ENCODE measurements at places on chromosomes 11 and 22.

- DNase-seq: no peak
Measured at GRCh38 chr11:74479732-74480123, 12.4 kb upstream of the KCNE3 start.

DNA sequence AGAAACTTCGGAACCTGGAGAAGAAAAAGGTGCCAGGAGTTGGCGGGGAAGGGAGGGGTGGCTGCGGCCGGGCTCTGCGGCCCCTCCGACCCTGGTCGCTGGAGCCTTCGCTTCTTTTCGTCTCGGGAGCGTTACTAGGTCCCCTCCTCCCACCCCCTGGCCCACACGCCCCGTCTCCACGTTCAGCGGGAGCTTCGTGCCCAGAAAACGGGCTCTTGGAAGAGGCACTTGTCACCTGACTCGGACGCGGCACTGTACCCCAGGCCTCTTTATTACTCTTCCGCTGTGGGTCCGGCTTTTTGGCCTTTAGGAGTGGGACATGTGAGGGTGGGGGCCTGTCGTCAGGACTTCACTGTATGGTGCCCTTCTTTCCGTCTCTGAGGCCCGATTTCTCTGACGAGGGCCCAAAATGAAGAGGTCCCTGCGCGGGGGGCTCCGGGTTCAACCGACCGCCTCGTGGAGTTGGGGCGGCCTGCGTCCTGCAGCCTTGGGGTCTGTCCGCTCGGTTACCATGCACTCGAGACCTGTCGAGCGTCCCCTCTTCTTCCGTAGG lies 1.2 kb downstream of the CAPRIN1 start:
- DNase-seq: no peak

DNA sequence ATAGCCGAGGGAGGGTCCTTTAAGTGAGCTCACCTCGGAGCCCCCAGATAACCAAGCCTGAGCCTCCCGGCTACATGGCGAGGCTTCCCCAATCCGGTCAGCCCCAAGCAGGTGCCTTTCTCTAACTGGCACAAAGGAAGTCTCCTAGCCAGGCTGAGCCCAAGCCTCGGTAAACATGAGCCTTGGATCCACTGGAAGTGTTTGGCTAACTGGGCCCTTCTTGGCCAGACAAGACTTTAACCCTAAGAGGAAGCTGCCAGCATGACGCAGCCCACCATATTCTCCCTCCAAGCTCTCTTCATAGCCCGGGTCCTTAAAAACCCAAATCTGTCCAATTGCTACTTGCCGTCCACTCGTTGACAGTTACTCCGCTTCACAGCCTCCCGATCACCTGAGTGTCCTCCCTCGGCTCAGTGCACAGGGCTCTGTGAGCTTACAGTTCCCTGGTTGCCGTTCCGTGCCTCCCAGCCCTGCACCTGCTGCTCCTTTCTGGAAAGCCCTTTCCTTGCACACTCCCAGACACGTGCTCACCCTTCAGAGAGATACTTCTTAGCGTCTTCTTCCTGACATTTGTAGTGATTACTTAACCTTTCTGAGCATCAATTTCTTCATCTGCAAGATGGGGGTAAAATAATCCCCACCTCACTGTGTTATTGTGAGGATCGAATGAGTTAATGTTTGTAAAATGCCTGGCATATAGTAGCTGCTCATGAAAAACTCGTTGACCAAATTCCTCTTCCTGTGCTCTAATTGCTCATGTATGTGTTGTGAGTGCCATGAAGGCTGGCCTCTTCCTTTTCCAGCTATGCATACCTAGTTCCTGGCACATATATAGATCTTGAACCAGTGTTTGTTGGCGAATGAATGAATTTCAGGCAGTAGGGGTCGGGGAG lies 25.6 kb downstream of the TXN2 start:
- peak; percentile 21 for DNase-seq

DNA sequence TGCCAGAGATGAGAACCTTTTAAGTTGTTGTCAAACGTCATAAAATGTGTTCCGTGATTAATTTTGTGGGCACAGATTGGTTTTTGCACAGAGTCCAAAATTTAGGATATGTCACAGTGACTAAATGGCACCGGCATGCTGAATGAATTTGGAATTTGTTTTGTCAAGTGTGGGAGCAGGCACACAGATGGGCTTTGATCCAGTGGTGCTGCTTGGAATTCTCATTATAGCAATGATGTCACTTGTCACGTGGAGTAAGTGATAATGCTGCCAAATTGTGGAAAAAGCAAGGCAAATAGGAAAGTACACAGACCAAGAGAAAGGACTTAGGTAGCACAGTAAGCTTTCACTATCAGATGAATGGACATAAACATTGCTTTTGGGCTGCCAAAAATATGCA lies 8.0 kb upstream of the LIN7C start:
- DNase-seq: peak; percentile 88

DNA sequence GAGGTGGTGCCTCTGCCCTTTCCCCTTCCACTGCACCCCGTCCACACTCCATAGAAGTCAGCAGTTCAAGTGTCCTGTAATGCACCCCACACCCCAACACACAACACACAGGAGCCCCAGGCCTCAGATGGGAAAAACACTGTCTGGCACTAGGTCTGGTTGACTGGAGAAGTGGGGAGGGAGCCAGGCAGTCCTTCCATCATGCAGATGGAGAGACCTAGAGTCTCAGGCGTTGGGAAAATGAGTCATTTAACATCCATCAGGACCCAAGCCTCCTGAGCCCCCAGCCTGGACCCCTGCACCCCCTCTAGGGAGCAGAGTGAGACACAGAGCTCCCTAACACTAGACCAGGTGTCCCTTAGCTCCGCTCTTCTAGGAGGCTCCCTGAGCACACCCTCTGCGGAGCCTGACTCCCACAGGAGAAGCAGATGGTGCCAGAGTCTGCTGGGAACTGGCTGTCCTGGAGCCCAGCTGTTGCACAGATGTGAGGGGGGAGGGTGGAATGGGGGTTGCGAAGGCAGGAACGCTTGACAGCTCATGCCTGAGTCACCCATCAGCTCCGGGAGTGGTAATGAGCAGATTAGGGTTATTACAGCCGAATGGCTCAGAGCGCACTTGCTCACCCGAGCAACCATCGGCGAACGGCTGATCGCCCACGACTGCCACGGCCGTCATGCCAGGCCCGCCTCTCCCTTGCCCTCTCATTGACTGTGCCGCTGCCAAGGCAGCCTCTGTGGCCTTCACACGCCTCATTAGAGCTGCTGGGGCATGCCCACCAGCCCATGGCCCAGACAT lies 22.1 kb upstream of the SYT7 start:
- no peak for DNase-seq

- peak; percentile 95 for DNase-seq
Measured at GRCh38 chr11:6473451-6474412, at the start of gene TRIM3. TRIM3 (minus strand) TSS chr11:6473941; CDS start chr11:6465695, 8,246 bp downstream.

DNA sequence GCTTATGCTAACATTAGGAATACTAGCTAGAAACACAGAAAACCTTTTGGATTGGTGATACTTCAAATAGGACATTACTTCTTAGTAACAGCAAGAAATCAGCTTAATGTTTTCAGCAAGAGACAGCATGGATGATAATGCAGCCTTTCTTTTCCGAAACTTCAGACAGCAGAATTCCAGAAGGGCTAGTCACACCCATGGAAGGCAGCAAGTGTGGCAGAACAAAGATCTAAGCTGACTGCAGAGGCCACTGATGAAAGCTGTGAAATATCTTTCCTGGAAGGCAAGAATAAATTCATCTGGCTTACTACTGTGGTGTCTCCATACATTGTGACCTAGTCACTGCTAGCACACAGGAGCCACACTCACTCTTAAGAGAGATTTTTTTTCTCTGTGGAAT lies 100.3 kb downstream of the CCDC83 start:
- no peak for DNase-seq

- DNase-seq: no peak
Measured at GRCh38 chr22:37103656-37104452, 5.7 kb downstream of the TMPRSS6 start.

DNA sequence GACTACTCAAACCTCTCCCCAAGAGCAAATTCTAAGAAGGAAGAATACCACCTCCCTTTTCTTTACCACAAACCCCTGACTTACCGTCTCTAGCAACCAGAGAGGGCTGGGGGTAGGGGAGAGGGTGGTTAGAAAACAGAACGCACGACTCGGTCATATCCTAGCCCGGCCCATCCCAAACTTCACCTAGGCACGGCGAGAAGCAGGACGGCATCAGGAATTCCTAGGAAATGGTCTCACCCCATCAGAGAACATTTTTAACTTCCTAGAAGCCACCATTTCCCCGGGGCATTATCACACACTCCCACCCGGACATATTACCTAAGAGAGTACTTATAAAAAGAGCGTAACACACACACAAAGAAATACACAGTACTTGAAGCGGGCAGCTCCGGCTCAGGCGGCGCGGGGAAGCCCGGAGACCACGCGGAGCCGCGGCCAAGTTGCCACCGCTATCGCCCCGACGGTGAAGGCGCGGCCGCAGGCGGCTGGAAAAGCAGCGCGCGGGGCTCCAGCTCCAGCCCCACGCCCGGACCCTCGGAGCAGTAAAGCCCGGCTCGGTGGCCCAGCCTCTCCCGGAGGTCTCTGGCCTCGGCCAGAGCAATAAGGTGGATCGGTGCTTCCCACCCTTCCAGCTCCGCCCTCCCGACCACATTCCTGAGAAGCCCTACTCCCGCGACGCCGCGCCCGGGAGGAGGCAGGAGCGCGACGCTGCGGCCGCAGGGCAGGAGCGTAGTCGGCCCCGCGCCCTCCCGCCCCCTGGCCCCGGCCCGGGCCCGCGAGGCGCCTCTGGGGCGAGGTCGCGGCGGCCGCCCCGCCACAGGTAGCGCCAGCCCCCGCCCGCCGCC lies 878 bp downstream of the RRAS2 start:
- DNase-seq: no peak

DNA sequence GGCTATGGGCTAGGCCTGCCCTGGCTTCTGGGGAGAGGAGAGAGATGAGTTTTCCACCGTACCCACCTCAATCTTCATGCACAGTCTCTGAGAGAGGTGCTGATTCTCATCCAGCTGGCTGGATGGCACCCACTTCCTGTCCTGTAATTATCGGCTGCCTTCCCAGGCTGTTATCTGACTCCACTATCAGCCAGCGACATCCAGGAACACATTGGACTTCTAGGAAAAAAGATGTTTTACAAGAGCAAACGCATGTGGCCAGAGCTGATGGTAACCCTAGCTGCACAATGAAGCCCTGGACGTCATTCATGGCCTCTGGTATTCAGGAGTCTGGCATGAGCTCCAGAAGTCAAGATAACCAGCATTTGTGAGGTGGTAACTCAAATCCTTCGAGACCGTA lies 137.4 kb downstream of the EHF start:
- no peak for DNase-seq

DNA sequence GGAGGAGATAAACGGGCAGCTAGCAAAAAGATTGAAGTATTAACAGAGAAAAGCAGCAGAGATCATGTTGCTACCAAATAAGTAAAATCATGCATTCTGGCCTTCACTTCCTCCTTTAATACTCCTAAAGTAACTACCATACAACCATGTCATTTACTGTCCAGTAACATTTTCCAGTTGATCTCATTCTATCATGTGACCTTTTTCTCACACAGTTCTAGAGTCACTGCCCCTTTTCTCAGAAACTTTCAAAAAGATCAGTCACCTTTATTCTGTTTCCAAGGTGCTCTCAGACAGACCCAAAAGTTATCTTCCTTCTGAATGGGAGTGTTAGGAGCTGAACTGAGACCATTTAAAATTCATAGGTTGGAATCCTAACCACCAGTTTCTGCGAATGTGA lies 984.4 kb downstream of the FAM181B start:
- DNase-seq: no peak

- DNase-seq: no peak
Measured at GRCh38 chr11:2224254-2224653, 46.1 kb downstream of the ASCL2 start.

DNA sequence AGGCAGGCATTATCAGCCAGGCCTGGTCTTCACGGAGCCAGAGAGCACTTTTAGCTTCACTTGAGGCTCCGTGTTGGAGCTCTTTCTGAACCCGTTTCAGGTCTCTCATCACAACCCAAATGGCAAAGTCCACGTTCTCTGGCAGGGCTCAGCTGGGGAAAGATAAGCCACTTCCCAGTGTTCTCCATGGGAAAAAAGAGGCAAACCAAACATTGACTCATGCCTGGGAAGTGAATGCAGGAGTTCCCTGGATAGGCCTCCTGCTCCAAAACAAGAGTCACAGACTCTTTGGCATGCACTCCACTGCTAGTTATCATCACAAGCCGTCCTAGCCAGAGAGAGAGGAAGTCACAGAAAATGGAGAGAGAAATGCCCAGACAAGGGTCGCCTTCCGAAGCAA lies 11.6 kb downstream of the OPCML start:
- no peak for DNase-seq

GRCh38 chr11:62602141-62603071 lies 741 bp upstream of the MTA2 start:
- no peak for DNase-seq

GRCh38 chr11:92129811-92130210 lies 94.8 kb upstream of the FAT3 start:
- no peak for DNase-seq

- no peak for DNase-seq
Measured at GRCh38 chr11:8276528-8276927, 12.8 kb upstream of the LMO1 start.

- no peak for DNase-seq
Measured at GRCh38 chr11:12116425-12117032, 6.1 kb downstream of the MICAL2 start.

DNA sequence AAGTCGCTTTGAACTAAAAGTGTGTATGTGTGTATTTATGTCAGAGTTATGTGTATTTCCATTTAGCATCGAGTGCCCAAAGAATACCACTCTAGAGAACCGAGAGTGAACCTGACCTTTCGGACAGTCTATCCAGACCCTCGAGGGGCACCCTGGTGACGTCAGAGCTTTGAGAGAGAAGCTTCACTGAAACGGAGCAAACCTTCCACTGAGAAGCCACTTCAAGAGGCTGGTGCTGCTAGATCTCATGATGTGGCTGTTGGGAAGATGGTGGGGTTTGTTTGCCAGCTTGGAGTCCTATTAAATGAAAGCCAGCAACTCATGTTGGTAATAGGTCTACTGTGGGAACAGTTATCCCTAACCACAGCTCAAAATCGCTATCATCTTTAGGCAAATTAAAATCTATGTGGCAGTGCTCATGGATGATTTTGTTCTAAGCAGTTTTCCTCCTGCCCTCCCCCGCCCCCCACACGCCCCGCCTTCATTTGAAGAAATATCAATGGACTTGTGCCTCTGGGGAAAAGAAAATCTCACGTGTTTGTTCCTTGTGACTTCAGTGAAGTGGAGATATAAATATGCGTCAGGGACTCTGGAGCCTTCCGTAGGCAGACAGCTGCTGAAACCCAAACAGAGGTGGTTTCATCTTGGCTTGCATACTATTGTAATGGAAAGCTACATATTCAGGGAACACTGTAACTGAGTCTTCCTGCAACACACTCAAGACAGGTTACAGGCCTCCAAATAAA lies 22.4 kb upstream of the C11orf96 start:
- no peak for DNase-seq
